ENCODE measurements at places on chromosomes 12 and 14.

- DNase-seq, result no peak
Observed at GRCh38 chr12:120438495-120439198, 734 bp downstream of the COX6A1 start.

GRCh38 chr12:117980616-117981015 lies 11.8 kb upstream of the KSR2 start:
- DNase-seq, result no peak

- no peak for DNase-seq
Observed at GRCh38 chr14:91778217-91778616, 46.3 kb upstream of the CATSPERB start.

DNA sequence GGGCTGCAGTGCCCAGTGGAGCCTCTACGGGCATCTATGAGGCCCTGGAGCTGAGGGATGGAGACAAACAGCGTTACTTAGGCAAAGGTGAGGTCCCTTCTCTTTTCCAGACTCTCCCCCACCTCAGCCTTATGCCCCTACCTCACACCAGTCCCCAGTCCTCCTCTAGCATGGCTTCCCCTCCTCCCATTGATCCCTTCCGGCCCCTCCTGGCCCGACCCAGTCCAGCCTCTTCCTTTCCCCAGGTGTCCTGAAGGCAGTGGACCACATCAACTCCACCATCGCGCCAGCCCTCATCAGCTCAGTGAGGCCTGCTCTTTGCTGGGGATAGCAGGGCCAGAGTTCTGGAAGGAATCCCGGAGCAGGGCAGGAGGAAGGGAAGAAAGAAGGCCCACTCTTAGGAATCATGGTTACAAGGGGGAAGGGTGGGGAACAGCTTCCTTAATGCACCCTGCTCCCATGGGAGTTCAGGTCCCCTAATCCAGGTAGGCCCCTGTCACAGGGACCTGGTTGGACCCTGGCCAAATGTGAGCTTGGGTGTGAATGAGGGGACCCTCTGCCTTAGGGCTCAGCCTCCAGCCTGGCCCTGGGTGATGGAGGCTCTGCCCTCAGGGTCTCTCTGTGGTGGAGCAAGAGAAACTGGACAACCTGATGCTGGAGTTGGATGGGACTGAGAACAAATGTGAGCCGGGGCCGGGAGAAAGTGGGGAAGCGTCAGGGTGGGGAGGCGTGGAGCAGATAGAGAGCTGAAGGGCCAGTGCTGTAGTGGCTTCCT lies 2.2 kb downstream of the ENO2 start:
- DNase-seq, result no peak

DNA sequence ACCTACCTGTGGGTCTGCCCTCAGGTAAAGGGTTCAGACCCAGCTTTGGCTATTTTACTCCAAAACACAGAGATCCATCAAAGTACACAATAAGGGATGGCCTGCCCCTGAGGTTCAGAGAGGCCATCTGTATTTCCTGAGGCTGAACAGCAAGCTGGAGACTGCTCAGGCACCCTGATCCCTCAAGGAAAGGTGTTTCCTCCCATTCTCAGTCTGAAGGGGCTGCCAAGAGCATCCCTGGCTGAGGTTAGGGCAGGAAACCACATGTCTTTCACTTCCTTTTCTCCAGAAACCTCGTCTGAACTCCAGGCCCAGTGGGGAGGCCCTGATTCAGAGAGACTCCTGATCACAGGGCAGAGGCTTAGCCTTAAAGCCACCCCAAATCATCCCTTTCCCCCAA lies 1.5 kb downstream of the RILPL1 start:
- peak; percentile 25 for DNase-seq

GRCh38 chr14:24285351-24285750 lies 14.0 kb upstream of the RABGGTA start:
- DNase-seq, result no peak

GRCh38 chr12:117100851-117101673 lies 1.8 kb upstream of the TESC start:
- DNase-seq, result no peak

DNA sequence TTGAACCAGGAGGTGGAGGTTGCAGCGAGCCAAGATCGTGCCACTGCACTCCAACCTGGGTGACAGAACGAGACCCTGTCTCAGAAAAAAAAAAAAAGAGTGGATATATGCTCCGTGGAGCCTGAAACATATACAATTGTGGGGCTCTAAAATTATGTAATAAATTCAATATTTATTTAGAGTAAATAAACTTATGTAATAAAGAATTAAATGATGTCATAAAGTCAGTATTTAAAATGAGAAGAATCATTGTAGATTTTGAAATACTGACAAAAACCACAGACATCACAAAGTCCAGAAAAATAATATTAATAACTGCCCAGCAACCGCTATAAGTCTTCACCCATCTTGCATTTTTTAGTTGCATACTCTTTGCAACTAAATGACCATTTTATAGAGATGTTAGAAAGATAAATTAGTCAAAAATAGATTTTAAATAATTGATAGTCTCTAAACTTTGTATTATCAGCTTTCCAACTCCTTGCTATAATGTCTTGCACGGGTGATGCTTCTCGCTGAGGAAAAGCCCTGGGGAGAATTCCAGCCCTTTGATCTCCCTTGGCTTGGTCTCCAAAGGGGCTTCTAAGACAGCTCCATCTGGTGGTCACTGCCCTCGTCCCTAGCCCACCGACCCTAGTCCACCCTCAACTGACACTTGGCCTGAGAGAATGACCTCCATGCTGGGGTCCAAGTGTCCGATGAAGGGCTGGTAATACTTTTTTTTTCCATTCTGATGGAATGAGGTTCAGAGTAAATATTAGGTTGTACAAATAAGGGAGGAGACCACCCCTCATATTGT lies 7.9 kb upstream of the TMBIM6 start:
- DNase-seq, result no peak

DNA sequence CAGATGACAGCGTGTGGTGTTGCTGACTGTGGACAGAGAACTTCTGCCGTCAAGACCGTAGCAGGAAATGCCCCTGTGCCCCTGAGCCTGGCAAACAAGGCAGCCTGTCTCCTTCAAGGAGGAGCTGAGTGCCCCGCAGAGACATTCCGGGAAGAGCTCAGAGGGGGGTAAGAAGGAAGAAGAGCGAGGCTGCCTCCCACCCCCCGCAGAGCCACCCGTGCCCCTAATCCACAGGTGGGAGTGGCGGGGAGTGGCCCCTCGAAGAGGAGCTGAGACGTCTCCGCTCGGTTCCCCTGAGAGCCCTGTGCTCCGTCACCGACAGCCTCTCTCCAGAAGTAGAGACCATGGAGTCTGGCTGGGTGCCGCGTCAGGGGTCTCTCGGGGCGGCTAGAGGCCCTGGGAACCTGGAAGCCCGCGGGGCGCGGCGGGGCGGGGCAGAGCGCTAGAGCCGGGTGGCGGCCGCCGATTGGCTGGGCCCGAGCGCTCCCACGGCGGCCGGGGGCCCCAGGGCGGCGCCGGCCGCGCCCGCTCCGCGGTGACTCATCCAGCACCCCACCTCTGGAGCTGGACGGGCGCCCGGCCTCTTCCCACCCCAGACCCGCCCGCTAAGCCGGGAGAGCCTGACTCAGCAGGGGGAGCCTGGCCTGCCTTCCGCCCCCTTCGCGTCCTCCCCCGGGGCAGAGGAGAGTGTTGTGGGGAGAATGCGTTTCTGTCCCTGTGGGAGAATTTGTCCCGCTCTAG lies 25.2 kb upstream of the KRT78 start:
- DNase-seq, result no peak

DNA sequence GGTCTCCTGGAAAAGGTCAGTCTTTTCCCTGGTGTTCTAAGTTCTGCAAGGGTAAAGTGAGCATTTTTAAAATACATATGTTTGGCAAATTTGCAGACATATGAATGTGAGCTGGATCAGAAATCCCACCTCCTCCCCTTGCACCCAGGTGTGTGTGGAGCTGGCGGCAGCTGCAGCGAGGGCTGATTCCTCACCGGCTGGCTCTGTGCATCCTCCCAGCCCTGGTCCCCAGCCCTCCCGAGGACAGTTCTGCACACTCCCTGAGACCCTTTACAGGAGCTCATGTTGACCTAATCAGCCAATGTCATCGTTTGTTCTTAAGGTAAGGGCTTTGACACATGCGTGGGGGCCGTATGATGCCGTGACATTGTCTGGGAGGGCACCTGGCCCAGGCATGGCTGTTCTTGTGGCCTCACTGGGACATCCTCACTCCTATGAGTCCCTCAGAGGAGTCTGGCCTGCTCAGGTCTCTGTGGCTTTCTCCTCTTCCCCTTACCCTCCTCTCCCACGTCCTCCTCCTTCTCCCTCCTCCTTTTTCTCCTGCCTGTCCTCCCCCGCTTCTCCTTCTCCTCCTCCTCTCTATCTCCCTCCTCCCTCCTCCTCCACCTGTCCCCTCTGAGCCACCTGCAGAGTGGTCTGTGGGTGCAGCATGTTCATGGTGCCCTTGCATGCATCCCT lies 289.2 kb upstream of the SFSWAP start:
- no peak for DNase-seq

GRCh38 chr14:76977793-76978720 lies 50.5 kb downstream of the IRF2BPL start:
- no peak for DNase-seq

DNA sequence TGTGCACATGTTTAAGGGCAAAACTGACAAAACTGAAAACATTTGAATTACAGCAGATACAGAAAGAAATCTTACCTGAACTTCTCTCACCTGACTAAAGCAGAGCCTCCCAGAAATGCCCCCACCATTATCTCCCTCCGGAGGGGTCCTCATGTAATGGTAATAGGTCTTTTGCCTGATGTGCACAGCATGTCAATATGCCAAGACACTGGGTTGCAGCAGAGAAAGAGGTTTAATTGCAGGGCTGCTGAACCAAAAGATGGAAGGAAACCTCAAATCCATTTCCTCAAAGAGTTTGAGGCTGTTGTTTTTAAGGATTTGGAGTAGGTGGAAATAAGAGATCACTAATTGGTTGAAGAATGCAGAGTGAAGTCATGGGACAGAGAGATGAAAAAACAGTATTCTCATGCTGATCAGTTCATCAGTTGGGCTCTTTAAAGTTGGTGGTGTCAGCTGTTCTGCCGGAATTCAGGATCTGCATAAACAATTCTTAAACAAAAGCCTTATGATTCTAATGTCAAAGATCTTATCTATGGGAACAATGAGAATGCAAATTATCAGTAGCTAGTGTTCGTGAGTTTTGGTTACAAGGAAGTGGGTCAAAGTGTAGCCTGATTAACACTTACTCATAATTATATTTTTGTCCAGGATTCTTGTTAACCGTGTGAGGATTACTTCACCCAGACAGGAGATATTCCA lies 18.2 kb downstream of the ANG start:
- DNase-seq, result no peak

DNA sequence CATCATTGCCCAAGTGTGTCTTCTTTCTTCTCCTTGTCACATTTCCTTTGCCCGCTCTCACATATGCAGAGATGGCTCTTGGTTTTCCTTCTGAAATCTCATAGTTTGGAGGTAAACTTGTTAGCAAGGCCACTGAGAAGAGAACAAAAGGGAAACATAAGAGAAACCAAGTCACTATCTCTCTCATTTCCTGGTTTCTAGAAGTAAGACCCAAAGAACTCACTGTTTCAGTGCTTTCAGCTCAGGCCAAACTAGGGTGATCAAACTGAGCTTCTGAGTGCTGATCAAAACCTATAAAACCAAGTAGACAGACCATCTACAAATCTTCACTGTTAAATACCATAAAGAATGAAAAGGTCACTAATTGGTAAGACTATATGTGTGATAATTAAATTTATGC lies 275.4 kb upstream of the BTG1 start:
- no peak for DNase-seq

- peak; percentile 92 for DNase-seq
Observed at GRCh38 chr14:102304611-102305506, at the start of gene MOK. MOK (minus strand) TSS chr14:102305164; CDS start chr14:102304968, 196 bp downstream.

DNA sequence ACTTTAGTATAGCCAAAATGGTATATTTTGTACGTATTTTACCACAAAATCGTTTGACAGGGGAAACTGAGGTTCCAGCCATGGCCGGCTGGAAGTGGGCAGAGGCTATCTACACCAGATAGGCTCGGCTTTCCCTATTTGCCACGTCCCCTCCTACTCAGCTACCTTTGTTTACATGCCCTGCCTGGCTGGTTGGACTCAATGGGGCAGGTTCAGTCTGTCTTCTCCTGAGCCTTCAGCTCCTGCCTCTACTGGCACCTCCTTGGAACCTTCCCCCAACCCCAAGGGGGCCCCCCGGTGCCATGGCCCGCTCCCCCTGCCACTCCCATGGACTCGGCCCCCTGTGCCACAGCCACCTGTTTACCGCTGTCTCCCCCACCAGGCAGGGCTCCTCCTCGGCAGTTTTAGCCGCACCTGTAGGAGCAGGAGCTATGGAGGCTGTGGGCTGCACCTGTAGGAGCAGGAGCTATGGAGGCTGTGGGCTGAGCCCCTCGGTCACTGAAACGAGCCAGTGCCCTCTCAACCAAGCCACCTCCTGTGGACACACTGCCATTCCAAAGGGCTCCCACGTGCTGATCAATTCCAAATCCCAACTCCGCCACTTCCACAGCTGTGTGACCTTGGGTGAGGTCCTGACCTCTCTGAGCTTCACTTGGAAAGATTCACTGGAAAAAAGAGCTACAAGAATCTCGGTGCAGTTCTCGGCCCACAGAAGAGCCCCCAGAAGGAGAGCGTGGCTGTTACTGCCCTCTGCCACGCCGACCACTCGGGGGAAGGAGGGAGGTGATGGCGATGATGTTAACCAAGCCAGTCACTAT lies 62.2 kb downstream of the NCOR2 start:
- DNase-seq, result no peak

DNA sequence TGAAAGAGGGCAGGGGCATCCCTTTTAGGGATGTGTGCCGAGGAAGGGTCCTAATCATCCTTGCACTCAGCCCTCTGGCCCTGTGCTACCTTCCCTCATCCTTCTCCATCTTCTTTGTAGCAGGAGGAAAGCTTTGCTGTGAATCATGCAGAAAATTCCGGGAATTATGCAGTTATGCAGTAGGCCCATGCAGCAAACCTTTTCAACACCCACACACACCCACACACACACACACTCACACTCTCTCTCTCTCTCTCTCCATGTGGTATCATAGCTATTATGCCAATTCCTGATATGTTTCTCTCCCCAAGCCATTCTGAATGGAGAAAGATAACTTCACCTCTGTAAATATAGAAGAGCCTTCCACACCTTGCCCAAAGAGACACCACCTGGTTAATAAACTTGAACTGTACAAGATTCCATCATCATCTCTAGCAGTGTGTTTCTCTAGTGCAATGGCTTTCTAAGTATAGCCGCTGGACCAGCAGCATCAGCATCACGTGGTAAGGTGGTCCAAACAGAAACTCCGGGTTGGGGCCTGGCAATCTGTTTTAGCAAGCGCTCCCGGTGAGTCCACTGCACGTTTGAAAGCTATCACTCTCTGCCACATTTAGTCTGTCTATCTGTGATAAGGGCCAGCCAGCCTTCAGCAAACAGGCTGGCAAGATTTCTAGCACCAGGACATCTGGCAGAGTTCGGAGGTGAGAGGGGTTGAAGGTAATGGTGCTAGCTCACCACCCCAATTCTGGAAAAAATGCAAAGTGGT lies 57.6 kb downstream of the MDM2 start:
- no peak for DNase-seq

All from KG1 (cell line).